T-helper 2 cell treated with Interferon-gamma antibody and Interleukin-4, amounts not matched to agents 5 μg/mL and 100 μg/mL, for 36 hours (primary cell): ENCODE measurements at places on chromosomes 13 and 19.

- no peak for DNase-seq
Measured at GRCh38 chr19:39846678-39847486, 703 bp upstream of the FBL start.

- no peak for DNase-seq
Measured at GRCh38 chr13:20301015-20301402, 68.9 kb upstream of the GJB6 start.

- DNase-seq: peak; percentile 84
Measured at GRCh38 chr19:45882652-45883585, 3.0 kb downstream of the IRF2BP1 start.

DNA sequence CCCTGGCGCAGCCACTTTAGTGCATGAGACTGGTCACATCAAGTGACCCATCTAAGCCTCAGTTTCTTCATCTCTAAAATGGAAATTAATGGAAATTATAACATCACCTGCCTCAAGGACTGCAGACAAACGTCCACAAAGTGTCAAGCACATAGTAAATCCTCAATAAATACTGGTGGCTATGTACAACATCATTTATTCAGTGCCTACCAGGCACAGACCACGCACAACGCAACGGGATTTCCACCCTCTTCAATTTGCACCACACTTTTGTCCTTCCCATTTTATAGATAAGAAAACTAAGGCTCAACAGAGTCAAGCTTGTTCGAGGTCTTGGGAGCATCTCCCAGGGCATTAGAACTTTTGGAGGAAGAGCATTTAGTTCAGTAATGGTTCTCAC lies 1.4 kb downstream of the ELAVL1 start:
- DNase-seq: no peak

GRCh38 chr13:43180036-43180660 lies 156.8 kb downstream of the DNAJC15 start:
- DNase-seq: no peak

DNA sequence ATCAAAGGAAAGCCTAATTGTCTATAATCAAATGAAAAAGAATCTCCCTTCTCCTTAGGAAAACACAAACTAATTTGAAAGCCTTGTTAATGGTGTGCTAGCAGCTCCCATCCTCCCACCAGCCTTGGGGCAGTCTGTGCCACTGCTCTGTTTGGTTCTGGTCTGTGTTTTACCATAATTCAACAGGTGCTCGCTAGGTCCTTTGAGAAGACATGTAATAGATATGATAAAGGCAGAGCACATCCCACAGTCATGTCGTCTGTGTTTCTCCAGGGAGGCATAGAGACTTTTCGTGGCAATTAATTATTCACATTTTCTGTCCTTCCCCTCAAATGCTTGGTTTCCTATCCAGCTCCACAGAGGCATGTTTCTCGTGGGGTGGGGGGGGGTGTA lies 23.8 kb downstream of the FAM124A start:
- DNase-seq: no peak

- DNase-seq: no peak
Measured at GRCh38 chr19:41705393-41706174, 2.8 kb upstream of the CEACAM5 start.

GRCh38 chr19:50556282-50557008 lies 11.8 kb downstream of the LRRC4B start:
- DNase-seq: peak; percentile 76

- DNase-seq: no peak
Measured at GRCh38 chr19:15587663-15588062, 27.4 kb upstream of the CYP4F8 start.

- peak; percentile 23 for DNase-seq
Measured at GRCh38 chr13:73421310-73421912, 362.6 kb downstream of the KLF5 start.

DNA sequence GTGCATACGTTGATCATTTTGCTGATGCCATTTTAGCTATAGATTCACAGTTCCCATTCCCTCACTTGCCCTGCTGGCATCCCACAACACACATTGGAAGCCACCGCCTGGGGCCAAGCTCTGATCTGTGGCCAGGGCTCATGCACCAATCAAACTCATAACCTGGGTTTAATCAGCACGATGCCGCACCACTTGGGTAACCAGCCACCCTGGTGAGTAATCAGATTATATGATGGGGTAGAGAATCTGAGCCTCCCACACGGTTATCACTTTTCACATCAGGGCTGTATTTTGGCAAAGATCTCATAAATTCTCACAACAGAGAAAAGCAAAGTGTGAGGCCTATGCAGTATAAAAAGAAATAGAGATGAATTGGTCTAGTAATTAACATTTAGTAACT lies 66.0 kb upstream of the TNFRSF19 start:
- no peak for DNase-seq

GRCh38 chr19:39160523-39160861 lies 34.9 kb downstream of the PAK4 start:
- no peak for DNase-seq

GRCh38 chr19:44677019-44677811 lies 5.9 kb downstream of the CEACAM19 start:
- no peak for DNase-seq

DNA sequence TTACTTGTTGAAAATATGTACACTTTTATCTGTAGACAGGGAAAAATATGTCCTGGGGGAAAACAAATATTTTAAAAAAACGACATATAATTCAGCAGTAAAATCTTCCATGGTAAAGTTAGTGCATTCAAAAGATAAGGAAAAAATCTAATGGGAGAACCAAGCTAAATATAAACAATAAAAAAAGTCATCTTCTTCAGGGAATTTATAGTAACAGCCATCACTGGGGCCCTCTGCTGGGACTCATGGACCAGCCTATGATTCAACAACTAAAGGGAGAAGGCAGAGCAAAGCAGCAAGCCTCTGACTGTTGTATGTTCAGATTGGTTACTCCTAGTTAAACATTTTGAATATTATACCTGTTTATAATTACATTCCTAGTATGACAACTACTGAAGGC lies 93.0 kb downstream of the ITGBL1 start:
- no peak for DNase-seq

DNA sequence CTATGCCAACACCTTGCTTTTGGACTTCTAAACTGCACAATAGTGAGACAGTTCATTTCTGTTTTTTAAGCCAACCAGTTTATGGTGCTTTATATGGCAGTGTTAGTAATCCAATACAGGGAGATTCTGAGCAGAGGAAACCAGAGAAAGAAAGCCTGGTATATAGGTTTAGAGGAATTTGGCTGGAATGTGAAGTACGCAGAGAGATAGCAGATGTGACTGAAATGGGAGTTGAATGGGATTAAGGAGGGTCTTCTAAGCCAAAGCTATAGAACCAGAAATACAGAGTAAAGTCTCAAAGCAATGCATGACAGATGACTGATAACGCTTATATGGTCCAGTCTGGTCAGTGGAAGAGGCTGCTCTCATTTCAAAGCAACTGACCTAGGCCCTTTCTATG lies 453.7 kb downstream of the GPC6 start:
- no peak for DNase-seq

GRCh38 chr13:37074703-37075102 lies 15.2 kb upstream of the SUPT20H start:
- no peak for DNase-seq

DNA sequence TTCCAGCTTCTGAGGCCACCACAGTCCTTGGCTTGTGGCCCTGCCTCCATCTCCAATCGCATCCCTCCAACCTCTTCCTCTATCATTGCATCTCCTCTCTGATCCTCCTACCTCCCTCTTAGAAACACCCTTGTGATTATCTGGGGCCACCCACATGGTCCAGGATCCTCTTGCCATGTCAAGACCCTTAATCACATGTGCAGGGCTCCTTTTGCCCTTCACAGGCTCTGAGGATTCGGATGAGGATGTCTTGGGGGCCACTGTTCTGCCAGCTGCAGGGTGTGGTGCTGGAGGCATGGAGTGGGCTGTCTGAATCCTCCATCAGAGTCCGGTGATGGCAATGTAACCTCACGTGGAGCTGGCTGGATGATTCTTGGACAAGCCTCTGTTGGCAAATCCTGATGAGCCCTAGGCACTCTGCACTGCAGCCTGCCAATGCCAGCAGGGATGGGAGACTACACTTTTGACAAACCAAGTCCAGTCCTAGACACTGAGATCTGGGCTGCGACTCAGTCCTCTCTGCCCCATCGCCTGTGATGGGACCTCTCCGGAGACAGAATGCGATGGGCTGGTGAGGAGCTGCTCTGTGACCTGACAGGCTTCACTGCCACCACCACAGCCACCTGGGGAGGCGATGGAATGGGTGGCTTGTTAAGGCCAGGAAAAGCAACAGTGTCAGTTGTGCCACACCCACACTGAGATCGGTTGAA lies 61.2 kb downstream of the CCDC70 start:
- DNase-seq: no peak

DNA sequence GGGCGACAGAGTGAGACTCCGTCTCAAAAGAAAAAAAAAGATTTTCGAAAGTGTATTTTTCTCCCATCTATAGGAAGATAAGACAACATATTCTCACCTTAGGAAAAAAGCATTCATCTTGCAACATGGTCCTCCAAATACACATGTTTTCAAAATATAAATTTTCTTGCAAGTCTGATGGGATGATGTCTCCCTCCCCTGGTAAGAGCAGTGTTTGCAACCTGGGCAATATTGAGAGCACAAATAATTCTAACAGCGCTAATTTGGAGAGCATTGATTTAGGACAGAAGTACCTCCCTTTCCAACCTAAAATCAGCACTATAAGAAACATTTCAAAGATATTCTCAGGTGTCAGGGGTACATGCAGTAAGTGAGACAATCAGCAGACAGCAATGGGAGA lies 61.0 kb upstream of the SHISA2 start:
- DNase-seq: no peak

DNA sequence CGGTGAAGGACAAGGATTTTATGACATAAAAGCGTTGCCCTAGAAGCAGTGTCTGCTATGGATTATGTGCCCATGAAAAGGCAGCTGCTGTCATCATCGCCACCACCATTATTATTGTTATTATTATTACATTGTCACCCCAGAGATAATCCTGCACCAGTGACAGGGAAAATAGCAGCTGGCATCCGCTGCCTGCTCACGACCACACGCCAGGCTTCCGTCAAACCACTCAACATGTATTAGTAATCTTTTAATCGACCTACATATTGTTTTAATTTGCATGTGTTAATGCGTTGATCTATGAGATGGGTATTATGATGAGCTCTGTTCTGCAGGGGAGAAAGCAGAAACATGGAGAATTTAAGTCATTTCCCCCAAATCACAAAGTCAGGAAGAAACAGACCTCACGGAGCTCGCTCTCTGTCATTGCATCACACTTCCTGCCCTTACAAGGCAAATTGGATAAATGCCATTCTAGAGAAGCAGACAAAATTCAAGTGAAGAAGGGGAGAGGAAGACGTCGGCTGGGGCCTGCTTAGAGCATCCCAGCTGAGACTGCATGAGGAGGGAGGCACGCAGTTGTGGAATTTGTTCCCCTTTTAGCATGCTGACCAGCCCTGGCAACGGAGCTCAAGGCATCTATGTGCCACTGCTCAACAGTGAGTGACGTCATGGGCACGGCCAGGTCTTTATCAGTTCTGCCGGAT lies at the start of gene FFAR3:
Gene FFAR3, plus strand, starts transcription at position 594 of the 707 bp plus-strand sequence. CDS start 431 bp downstream, outside the sequence.
- no peak for DNase-seq

- no peak for DNase-seq
Measured at GRCh38 chr13:39684531-39685137, 29.2 kb downstream of the COG6 start.

GRCh38 chr19:18683958-18684641 lies 620 bp downstream of the CRTC1 start:
- no peak for DNase-seq

GRCh38 chr13:45899406-45899805 lies 47.9 kb upstream of the SIAH3 start:
- no peak for DNase-seq

DNA sequence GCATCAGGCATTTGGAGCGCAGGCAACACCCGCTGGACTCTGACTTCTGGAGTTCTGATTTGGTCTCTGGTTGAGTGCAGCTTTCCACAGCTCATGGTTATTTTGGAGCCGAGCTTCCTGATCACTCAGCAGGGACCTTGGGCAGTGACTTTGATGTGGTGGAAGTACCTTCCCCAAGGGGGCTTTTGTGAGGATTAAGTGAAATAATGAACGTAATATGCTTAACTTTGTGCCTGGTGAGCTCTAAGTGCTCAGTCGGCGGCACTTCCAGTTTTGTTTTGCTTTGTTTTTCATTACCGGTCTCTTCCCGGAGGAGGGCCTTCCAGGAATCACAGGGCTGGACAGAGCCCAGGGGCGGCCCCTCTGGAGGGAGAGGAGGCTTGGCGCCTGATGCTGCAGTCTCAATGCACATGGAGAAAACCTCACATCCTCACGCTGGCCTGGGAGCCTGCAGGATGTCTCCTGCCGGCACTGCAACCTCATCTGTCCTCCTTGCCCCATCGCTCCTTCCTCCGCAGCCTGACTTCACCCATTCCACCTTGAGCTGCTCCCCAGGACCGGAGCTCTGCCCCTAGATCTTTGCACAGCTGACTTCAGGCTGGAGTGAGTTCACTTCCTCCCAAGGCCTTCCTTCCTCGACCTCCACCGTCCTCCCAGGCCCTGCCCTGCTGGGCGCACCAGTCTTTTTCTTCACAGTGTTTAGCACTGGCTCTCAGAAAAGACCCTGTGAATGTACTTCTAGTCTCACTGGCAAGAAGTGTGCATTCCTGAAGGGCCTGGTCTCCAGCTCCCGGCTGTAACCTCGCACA lies 1.5 kb downstream of the PLEKHF1 start:
- no peak for DNase-seq

GRCh38 chr13:59414006-59414405 lies 749.7 kb downstream of the DIAPH3 start:
- no peak for DNase-seq

DNA sequence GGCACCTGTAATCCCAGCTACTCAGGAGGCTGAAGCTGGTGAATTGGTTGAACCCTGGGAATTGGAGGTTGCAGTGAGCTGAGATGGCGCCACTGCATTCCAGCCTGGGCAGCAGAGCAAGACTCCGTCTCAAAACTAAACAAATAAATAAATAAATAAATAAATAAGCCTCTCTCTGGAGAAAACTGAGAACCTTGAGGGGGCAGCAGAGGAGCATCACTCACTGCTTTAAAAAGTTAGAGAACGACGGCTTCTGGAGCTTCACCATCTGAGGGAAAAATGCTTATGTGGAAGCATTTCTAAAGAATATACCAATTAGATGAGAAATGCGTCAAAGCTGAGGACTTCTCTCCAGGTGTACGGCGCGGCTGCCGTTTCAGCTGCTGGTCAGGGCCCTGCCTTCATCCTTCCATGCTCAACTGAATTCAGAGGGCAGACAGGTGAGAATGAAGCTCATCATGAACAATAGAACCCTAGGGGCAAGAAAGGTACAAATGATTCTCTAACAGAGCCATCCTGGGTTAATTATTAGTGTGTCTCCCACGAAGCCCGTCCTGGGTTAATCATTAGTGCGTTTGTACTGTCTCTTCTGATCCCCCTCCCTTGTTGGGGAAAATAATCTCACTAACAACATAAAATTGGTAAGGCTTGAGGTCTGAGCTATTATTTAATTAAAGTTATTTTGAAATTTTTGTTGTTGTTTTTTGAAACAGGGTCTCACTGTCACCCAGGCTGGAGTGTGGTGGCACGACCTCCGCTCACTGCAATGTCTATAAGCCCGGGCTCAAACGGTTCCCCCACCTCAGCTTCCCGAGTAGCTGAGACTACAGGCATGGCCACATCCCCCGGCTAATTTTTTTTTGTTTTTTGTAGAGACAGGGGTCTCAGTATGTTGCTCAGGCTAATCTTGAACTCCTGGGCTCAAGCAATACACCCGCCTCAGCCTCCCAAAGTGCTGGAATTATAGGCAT lies 80.1 kb downstream of the IPO5 start:
- no peak for DNase-seq

GRCh38 chr13:34376483-34376882 lies 558.5 kb downstream of the RFC3 start:
- DNase-seq: no peak
